ENCODE measurements at places on chromosomes 13 and 19.

- DNase-seq, result peak; percentile 89
Measured at GRCh38 chr19:29694669-29695627, 20.1 kb downstream of the C19orf12 start.

- DNase-seq, result no peak
Measured at GRCh38 chr19:40419066-40419612, 6.0 kb upstream of the PRX start.

DNA sequence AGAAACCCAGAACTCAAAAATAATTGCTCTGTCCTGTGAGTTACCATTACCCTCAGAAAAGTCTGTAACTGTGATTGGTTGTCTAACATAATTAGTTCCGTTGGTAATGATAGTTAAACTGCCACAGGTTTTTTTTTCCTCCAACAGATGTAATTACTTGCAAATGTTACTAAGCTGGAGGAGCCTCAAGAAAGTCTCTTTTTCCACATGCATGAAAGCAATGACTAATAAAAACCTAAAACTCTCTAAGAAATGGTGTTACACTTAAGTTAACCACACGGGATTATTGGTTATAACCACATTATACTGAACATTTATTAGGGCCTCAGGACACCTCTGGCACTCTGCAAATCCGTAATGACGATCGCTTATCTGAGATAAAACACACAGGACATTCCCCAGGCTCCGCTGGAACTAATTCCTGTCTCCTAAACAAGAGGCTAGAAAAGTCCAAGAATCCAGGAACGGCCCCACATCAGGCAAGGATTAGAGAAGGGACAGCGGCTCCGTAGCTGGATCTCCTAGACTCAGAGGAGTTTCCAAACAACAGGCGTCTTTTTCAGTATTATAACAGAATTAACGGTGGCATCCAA lies 753 bp downstream of the ZNF235 start:
- peak; percentile 20 for DNase-seq

- DNase-seq, result no peak
Measured at GRCh38 chr19:3413796-3414327, 47.5 kb downstream of the NFIC start.

DNA sequence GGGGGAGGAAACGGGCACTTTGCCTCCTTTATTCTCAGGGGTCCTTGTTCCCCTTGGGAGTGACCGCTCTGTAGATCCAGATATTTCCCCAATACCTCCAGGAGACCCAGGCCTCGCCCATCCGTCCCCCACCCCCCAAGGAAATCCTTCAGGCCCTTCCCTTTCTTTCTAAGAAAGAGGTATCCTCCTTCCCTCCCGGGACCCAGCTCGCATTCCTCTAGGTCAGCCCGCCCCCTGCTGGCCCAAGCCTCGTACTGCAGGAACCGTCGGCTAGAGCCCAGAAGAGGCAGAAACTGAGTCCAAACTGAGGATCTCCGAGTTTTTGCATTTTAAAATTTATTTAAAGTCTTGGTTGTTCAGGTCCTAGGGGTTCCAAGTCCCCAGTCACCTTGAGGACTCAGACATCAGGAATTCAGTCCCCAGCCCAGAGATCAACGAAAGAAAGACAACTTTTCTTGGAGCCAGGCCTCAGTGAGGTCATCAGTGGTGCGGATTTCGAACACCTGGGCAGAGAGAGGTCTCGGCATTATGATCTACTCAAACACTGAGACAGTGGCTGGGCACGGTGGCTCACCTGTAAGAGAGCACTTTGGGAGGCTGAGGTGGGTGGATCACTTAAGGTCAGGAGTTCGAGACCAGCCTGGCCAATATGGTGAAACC lies 7.5 kb upstream of the LRFN1 start:
- peak; percentile 90 for DNase-seq

DNA sequence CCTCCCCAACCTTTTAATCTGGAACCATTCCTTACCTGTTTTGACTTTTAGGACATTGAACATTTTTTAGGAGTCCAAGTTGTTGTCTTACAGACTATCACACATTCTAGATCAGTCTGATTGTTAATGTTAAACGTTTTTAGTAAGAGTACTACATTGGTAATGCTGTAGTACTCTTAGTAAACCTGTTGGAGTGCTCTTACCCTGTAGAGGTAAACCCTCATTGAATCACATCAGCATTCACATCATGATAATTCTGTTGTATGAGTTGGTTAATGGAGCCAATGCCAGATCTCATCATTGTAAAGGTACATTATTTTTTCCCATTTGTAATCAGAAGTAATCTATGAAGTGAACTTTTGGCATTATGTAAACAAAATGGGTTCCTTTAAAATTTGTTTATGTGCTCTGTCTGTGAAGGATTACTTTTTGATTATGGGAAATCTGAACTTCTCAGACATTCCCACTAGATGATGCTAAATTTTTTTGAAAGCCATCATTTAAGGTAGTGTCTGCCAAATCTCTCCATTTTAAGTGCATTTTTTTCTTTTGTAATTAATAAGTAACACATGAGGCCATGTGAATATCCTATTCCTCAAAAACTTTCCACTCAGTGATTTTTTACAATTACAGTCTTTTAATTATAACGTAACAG lies 55.2 kb downstream of the VWA8 start:
- DNase-seq, result no peak

GRCh38 chr13:112679932-112680677 lies 9.7 kb upstream of the ATP11A start:
- DNase-seq, result peak; percentile 9

- DNase-seq, result no peak
Measured at GRCh38 chr19:10368101-10368803, 12.1 kb downstream of the TYK2 start.

- DNase-seq, result peak; percentile 27
Measured at GRCh38 chr19:38685666-38686529, 38.4 kb downstream of the ACTN4 start.

- no peak for DNase-seq
Measured at GRCh38 chr19:11814700-11815035, 595 bp downstream of the ZNF440 start.

- peak; percentile 67 for DNase-seq
Measured at GRCh38 chr19:42325896-42326771, 699 bp downstream of the MEGF8 start.

GRCh38 chr13:27967736-27968315 lies 1.3 kb downstream of the CDX2 start:
- no peak for DNase-seq
